ENCODE measurements at places on chromosomes 3 and 15.

DNA sequence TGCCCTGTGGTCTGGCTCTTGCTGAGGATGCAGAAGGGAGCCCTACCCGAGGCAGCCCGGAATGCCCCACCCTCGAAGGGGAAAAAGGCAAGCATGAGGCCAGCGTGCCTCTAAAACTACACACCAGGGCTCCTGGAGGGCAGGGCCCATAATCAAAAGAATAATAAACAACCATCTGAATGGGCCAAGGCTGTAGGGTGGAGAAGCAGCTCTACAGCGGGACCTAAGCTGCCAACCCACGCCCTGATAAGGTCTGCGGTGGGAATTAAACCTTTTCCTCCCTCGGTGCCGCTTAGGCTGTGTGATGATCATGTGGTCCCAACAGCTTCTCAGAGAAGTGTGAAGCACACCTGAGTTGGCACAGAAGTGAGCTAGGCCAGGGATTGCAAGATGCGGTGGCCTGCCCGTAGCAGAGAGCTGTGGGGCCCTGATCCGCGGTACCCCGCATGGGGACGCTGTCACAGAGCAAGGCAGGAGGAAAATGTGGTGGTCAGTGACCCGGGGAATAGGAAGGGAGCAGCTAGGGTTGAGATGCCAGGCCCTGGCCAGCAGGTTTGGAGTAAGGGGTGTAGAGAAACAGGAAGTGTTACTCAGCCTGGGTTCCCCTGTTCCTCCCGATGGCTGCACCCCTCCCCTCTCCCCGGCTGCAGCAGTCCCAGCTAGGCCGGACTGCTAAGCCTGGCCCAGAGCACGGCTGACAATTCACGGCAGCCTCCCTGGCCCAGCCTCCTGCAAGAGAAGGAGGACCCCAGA, 1.1 kb upstream of the C15orf62 start:
- no peak for DNase-seq

DNA sequence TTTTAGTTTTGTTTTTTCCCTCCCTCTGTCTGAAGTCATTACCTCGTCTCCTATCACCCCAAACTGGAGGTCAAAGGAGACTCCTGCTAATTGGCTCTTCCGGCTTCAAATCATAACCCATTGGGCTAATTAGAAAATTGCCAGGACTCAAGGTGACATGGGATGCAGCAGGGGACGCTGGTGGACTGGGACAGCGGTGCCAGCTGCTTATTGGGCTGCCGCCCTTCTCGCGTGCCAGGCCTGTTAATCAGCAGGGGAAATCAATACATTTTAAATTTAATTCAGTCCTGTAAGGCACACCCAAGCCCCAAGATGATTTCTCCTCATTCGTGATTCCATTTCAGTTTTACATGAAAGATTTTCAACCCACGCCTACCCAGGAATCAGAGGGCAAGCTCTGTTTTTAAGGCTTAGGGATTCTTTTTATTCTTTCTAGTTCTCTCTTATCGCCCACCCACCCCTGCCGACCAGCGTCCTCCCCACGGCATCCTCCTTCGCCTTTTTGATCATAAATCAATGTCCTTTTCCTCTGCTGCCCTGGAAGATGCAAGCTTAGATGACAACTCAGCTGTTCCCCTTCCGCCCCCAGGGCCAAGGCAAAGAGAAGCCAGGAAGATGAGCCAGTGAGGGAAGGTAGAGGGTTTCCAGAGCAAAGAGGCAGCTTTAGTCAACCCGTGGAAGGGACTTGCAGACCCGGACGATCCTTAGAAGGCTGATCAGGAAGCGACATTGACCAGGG, 329.6 kb downstream of the UACA start:
- DNase-seq, result no peak

GRCh38 chr3:40585381-40586016, 60.7 kb downstream of the ZNF621 start:
- DNase-seq, result no peak

GRCh38 chr3:177379045-177379444, 181.8 kb upstream of the TBL1XR1 start:
- no peak for DNase-seq

DNA sequence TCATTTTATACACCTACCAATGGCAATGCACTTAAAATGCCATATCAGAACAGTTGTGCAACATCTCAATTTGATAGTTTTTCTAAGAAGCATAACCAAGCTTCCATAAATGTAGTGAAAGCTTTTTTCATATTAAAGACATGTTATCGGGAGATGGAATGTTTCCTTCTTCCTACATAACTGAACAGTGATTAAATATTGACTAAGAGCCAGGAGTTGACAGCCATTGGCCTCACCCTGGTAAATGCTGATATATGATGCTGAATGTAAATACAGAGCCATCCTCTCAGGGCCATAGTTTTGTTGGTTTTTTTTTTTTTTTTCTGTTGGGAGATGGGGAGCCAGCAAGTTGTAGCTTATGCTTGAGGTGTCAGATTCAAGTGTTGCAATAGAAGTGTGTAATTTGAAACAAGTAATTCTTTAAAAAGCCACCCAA, 203.3 kb upstream of the IL12A start:
- no peak for DNase-seq

DNA sequence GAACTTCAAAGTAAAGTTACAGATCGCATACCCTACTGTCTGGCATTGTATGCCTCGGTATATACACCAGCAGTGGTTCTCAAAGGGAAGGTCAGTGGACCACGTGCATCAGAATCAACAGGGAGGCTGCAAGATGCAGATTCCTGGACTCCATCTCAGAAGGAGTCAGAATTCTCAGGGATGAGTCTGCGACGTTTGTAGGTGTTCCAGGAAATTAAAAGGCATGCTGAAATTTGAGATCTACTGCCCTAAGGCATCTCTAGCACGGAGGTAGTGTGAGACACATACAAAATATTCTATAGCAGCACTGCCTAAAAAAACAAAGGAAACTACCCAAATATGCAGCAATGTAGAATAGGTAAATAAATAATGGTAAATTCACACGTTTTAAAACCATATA, 136.8 kb upstream of the BNIP2 start:
- no peak for DNase-seq

- DNase-seq, result no peak
Observed at GRCh38 chr3:55332176-55332575, 154.9 kb downstream of the WNT5A start.

DNA sequence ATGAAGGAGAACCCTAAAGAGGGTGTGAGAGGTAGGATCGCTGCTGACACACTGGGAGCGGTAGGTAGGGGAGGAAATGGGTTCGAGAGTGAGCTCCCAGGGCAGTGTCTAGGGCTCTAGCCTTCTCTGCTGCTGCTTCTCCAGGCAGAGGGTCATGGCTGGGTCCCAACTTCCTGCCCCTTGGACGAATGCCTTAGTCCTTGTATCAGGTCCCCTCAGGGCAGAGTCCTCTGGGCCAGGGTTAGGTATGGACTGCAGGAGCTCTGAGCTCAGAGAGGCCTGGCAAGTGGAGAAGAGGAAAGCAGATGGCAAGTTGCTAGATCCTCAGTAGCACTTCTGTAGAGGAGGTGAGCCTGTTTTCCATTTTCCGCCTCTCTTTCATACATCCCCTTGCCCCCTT, 2.9 kb downstream of the CORO2B start:
- no peak for DNase-seq

DNA sequence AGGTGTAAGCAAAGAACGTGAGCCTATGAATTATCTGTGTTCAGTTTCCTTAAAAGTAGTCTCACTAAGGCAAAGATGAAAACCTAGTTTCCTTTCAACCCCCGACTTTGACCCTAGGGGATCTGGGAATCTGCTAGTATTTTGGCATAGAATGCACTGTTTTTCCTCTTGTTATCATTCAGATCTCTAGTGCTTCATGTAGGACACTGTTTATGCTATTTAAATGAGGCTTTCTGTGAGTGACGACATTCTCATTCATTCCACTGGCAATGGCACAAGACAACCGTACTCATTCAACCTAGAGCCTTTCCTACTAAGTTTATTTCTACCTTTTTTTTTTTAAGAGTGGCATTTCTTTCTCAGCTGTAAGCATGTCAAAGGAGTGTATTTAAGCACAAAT, 67.0 kb downstream of the CHAC1 start:
- no peak for DNase-seq

DNA sequence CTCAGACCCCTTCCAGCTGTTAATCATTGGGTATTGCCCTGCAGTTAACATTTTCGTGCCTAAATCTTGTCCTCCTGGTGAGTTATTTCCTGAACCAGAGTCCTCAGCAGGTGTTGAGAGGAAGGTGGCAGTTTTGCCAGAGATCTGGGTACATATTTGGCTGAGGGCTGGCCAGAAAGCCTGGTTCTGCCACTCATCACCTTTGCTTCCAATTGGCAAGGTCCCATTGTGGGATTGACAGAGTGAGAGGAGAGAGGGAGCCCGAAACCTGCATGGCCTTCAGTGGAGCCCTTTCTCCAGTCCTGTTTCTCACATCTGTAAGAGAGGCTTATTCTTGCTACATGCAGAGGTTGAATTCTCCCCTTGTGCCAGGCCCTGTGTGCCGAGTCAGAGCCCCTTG, 8.9 kb upstream of the TKT start:
- no peak for DNase-seq

DNA sequence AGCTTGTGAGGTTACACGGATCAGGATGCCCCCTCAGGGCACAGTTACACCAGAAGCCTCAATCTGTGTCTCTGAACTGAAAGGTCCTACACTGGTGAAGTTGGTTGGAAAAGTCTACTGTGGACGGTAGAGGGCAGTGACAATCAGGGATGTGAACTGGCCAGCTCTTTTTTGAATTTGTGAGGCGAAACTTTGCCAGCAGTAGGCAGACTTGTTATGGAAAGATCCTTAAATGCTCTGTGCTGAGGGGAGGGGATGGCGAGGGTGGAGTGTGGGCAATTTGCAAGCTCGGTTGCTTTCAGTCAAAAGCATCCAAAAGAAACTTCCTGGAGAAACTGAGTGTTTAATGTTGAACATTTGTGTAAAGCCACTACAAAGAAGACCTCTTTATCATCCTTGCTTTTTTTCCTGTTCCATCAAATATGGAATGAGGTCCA, 127.4 kb upstream of the ABHD17C start:
- no peak for DNase-seq

DNA sequence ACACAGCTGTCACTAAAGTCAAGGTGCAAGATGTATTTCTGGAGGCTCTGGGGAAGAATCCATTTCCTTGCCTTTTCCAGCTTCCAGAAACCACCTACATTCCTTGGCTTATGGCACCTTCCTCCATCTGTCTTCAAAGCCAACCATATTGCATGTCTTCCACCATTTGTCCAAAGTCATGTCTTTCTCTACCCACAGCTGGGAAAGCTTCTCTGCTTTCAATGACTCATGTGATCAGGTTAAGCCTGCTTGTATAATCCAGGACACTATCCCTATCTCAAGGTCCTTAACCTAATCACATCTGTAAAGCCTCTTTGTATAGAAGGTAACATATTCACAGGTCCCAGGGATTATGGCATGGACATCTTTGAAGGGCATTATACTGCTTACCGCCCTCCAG, 14.2 kb downstream of the ARHGAP31 start:
- no peak for DNase-seq

DNA sequence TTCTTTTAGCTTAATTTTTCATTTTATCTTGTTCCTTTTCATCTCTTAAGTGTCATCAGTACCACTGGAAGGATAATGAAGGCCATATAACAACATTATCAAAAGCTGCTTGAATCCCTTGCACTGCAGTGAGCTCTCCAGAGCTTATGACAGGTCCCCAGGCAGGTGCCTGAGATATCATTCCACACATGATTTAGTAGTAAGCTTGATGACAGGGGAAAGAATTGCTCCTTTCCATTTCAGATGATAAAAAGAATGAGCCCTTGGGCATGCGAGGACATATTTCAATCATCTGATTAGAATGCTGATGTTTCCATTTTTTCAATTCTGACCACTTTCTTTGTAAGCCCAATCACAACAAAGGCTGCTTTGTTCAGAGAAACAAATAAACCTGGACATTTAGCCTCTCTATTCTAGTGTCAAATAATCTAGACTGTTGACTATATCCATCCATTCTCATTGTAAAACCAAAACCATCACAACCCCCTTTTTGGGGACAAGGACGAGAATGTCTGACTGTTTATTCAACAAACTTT, 567.8 kb downstream of the IGSF11 start:
- no peak for DNase-seq

- no peak for DNase-seq
Observed at GRCh38 chr3:39755100-39755499, 54.3 kb upstream of the MYRIP start.

DNA sequence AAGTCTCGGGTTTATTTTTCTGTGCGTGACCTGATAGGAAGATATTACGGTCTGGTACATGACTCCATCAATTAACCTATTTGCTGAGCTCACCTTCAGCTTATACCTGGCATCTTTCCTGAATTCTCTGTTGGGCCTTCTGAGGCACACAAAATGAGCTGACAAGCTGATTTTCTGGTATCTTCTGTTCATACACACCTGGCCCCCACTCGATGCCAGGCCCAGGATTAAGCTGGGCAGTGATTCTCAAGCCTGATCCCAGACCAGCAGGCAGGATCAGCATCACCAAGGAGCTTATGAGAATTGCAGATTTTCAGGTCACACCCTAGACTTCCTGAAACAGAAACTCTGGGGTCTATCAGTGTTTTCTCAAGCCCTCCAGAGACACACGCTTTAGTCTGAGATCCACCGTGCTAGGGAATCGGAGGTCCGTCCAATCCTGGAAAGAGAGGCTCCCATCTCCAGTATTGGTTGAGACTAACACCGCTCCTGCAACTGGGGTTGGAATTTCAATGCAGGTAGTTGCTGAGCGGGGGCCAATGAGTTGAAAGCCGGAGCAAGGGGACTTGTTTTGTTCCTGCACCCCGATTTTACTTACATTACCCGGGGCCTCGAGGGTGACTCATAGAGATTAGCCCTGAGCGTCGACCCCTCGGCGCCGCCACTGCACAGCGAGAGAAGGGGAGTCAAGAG, 636 bp upstream of the EIF1B start:
- no peak for DNase-seq

DNA sequence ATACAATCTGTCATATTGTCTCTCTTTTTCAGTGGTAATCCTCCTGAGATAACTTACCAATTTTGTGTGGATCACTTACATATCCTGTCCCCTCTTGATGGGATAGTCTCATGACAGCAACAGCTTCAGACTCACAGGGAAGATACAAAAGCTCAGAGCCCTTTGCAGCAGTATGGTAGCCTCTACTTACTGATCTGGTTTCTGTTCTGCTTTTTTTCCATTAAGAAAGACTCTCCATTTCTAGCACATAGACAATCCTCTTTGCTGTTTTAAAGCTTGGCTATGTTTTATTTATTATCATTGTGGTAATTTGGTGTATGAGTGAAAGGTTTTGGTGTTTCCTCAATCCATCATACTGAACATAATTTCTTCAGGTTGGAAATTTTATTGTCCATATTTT, 25.4 kb upstream of the SOX14 start:
- DNase-seq, result no peak

GRCh38 chr3:182165234-182165633, 453.5 kb downstream of the SOX2 start:
- no peak for DNase-seq

DNA sequence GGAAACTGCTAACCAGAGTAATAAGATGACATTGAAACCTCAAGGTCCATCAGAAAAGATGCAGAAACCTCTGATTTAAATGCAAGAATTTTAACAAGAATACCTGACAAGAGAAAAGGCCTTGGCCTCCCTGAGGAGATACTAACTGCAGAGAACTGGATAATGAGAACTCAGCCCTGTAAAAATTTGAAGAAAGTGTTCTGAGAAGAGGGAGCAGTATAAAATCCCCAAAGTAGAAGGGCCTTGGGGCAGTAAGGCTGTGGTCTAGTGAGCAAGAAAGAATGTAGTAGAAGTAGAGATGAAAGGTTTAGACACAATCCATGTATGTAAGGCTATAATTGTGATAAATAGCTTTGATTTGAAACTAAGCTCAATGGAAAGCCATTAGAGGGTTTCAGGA, 394.1 kb downstream of the ZBBX start:
- DNase-seq, result no peak
